ENCODE measurements at places on chromosomes 7 and 10. TPM values are rescaled to one million over a fixed set of nuclear protein-coding genes. Genes with fewer than 3 reads are reported as not detected.

Gene GRM3
- 179 TPM for total RNA-seq

Gene GPR15LG
- not detected for total RNA-seq

Gene SNCG
- total RNA-seq: 2.7 TPM

Gene CDK6
- 11.1 TPM for total RNA-seq

Gene SAMD9L
- total RNA-seq: 3.7 TPM
